ENCODE measurements at places on chromosomes 7 and 10.

DNA sequence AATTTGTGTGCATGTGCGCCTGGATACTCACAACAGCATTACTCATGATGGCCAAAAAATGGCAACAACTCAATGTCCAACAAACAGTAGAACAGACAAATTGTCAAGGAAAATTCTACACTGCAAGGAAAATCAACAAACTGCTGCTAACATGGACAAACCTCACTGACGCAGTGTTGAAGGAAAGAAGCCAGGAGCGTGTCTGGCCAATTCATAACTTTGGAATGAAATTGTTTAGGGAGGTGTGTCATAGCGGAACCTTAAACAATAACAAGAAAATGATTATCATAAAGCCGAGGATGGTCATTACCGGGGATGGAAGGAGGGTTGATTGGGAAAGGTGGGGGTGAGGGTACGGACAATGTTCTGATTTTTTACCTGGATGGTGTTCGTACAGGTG is 29.1 kb downstream of the ALOX5 start:
- no peak for DNase-seq

DNA sequence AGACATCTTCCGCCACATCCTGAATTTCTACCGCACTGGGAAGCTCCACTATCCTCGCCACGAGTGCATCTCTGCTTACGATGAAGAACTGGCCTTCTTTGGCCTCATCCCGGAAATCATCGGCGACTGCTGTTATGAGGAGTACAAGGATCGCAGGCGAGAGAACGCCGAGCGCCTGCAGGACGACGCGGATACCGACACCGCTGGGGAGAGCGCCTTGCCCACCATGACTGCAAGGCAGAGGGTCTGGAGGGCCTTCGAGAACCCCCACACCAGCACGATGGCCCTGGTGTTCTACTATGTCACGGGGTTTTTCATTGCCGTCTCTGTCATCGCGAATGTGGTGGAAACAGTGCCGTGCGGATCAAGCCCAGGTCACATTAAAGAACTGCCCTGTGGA is 1.9 kb downstream of the KCND2 start:
- no peak for DNase-seq

- no peak for DNase-seq
These were observed 61.0 kb upstream of the INSYN2A start for GRCh38 chr10:127257395-127257794.

DNA sequence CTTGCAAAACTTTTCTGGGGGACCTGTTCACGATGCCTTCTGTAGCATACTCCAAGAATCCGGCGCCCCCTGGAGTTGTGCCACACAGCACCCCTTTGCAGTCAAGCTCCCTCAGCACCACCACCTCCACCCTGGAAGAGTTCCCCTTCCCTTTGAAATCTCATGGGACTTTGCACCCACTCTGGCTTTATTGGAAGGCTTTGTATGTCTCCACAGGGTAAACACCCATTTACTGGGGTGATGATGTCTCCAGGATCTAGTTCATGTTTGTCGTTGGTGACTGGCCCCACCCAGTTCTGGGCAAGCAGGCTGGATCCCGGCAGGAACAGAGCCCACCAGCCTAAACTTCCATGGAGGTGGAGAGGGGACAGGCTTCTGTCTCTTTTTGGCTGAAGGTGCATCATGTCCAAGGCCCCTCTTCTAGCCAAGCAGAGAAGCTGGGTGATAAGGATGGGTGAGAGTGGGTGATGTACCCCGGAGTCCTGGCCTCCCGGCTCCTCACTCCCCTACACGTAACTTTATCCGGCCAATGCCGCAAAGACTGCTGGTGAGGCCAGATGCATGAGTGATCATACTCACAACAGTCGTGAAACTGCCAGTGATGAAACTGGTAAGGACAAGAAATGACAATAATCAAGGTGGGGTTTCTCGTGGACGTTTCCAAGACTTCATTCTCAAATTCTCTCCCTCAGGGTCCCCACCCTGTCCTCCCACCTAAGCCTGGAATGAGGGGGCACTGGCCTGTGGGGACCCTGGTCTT is 695 bp upstream of the CLDN4 start:
- no peak for DNase-seq

DNA sequence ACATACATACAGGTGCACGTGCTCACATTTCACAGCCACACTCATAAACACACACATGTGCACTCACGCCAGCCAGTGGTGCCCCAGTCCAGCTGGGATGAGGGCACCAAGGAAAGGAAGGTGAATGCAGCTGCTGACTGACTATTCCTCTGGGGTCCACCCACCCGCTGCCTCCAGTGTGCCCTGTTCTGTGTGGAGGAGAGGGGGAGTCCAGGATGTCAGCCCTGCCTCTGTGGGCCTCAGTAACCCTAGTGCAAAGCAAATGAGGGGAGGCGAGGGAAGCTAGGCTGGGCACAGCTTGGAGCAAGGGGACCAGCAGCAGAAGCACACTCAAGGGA is 57.6 kb downstream of the YKT6 start:
- no peak for DNase-seq

GRCh38 chr10:114869520-114869892 is 47.9 kb downstream of the FHIP2A start:
- DNase-seq = no peak

DNA sequence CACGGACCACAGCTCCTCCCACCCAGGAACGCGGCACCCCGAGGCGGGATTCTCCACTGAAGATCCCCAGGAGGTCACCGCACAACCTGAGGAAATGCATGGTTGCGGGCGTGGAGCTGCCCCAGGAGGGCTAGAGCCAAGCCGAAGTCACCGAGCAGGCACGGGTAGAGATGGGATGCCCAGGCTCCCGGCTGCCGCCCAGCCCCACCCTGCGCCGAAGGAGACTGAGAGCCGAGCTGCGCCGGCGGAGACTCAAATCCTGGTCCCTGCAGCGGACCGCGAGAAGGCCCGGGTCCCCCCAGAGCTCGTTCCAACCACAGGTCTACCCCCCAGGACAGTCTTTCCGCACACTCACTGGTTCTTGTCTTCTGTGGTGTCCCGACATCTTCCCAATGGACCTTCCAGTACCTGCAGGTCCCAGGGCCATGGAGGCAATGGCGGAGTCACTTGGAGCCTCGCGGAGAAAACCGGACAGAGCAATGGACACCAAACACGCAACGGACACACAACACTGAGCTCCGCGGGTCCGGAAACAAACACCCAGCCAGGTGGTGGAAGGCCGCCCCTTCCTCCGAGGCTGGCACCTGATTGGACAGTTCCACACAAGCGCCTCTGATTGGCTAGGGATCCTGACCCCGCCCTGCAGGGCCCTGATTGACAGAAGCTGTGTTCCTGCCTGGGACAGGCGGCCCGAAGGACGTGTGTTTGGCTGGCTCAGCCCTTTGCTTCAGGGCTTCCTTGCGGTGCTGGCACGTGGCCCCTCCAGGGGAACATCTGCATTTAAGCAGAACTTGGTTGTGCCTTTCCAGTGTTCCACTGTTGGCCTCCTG is 331.9 kb upstream of the NUPR2 start:
- DNase-seq = no peak

- no peak for DNase-seq
These were observed 309.4 kb downstream of the HGF start for GRCh38 chr7:81460250-81461045.

GRCh38 chr7:76343931-76344321 is 14.9 kb downstream of the YWHAG start:
- no peak for DNase-seq

- peak; percentile 84 for DNase-seq
These were observed at the start of gene VDAC2 for GRCh38 chr10:75210282-75211006. Gene VDAC2 (plus strand): TSS chr10:75210796. CDS start chr10:75211159, 363 bp downstream.

- no peak for DNase-seq
These were observed 27.7 kb downstream of the WNT8B start for GRCh38 chr10:100490531-100490930.

DNA sequence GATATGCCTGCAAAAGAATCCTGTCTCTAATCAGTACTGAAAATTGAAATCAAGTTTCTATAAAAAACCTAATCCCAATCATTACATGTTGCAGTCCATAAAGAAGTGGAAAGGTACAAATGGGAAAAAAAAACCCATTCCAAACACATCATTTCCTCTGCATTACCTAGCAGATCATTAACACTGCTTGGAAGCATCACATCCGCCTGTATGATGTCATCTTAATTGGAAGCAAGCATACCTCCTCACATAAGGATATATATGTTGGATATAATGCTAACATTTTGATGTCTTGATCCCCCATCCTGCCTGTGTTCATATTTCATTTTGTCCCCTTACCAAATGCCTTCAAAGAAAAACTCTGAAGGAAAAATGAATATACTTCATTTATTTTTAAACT is 241.3 kb upstream of the AOAH start:
- DNase-seq = no peak

DNA sequence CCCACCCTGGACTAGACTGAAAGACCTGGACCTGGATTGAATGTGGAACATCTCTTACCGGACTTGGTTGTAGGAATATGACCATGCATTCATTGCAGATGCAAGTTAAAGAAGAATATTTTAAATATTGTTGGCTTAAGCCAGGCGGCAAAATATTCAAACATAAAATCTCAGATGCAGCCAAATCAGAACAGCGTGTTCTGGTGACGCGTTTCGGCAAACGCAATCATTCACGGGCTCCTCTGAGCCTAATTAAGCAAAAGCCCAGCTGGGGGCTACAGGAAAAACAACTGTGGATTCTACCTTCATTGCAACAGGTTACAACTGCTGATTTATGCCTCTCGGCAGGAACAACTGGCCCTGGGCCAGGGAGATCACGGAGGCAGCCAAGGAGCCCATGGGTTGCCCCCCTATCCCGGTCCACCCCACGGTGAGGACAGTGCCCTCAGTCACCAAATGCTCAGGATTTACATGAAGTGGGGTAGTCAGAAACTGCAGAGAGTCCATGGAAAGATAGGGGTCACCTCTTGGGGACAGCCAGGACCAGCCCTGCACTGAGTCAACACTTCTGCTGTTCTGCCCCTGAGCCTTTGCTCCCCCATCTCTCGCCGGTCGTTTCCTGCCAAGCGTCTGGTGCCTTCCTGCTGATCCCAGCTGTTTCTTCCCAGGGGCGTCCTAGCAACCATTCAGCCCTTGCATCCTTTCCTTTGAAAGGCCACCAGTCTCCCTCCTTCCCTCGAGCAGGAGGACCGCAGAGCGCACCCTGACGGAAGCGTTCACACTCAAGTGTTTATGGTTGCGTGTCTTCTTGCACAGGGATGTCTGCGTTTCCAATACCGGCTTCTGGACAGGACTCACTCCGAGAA is 64.4 kb upstream of the SFMBT2 start:
- DNase-seq = no peak

DNA sequence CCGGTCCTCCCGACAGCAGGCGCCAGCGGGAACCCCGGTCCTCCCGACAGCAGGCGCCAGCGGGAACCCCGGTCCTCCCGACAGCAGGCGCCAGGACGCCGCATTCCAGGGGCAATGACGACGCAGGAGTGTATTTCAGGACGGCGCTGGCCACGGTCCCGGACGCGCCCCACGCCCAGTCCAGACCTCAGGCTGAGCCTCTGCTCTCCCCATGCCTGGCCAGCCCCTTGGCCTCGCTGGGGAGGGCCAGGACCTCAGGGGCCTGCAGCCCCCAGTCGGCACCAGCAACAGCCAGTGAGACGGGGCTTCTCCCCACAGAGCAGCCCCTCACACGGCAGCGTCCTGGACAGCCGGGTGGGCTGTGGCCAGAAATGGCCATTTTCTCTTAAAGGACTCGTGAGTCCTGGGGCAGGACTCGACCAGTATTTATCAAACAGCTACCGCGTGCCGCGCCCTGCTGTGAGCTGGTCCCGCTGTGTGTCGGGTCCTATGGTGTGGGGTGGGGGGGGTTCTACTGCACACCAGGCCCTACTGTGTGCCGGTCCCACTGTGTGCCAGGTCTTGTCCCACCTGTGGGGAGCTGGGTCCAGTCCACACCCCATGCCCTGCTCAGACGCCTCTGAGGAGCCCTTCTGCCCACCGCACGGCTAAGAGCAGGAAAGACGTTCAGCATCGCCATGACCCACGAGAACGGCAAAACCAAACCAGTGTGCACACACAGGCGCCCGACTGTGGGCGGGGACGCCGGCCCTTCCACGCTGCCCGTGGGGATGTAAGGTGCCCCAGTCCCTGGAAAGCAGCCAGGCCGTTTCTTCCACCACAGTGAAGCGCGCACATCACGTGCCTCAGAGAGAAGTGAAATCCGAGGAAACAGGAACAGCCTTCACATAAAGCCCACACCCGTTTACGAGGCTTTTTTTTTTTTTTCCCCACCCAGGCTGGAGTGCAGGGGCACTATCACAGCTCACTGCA is 33.3 kb downstream of the GET4 start:
- DNase-seq = peak; percentile 45

DNA sequence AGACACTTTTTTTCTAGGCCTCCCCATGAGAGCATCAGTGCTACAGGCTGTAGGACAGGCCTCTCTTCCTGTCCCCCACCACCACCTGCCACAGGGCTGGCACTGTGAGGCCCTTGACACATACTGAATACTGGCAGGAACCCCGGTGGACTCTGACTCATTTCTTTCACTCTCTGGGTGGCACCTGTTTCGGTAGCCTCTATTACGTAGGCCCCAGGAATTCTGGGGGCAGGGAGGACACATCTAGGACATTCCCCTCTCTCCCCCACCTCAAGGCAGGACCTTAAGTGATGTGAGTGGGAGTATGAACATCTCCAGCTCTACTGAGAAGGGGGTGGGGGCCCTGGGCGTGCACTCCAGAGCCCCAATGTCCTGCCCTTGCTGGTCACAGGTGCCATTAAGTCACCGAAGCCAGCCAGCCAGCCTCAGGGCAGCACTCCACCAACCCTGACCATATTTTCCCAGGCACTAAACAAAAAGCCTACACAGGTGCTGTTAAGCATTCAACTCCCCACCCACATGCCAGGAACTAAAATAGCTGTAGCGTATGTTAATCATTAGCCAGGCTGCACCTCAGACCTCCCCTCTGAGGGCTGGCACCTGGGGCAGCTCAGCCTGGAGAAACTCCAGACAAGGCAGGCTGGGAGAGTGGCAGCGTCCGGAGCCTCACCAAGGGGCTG is 8.9 kb downstream of the ANXA11 start:
- DNase-seq = peak; percentile 97

DNA sequence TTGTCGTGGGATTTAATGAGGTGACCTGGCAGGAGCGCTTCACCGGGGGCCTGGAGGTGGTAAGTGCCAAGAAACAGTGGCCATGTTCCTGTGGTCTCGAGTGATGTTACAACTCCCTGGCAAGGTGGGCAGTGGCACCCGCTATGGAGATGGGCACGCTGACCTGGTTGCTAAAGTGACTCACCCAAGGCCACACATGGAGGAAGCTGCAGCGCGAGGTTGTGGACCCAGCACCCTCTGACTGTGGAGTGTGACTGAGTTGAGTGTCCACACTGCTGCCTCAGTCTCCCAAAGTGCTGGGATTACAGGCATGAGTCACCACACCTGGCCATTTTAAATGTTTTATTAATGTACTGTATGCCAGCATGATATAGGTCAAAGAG is 73.2 kb downstream of the RGS10 start:
- DNase-seq = no peak

DNA sequence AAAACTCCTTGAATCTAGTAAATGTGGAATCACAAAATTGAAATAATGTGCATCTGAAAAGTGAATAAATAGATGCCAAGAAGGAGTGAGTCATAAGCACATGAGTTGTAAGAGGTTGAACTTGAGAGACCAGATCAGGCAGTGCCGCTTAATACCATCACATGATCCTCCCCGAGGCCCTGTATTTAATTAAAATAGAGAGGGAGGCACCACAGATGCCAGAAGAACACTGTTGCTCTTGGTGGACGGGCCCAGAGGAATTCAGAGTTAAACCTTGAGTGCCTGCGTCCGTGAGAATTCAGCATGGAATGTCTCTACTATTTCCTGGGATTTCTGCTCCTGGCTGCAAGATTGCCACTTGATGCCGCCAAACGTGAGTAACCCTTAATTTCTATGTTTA is at the start of gene GPNMB:
TSS of gene GPNMB (plus strand) at position 221 of the 400 bp plus-strand sequence. CDS start at position 304, 83 bp downstream.
- DNase-seq = peak; percentile 50

- DNase-seq = no peak
These were observed 77.9 kb downstream of the PARD3 start for GRCh38 chr10:34736976-34737771.

GRCh38 chr7:154684666-154685563 is 318.0 kb downstream of the PAXIP1 start:
- no peak for DNase-seq

All from gastrocnemius medialis (tissue), 4 donors.